Activated CD4-positive, alpha-beta T cell treated with anti-CD3 and anti-CD28 coated beads, Interleukin-2, amount 10 ng/mL, durations not matched to agents 7 days and 5 days (primary cell): ENCODE measurements at places on chromosomes 12 and 14. TPM values are rescaled to one million over a fixed set of nuclear protein-coding genes. Genes with fewer than 3 reads are reported as not detected.

- H3K27ac ChIP-seq: peak overlapping the region; percentile 97
- H3K4me1 ChIP-seq: peaks cover 93% of the 10 kb centered on the region
- H3K27me3 ChIP-seq: no peaks in the 10 kb centered on the region
- H3K4me3 ChIP-seq: peak overlapping the region; percentile 71
Observed at GRCh38 chr14:77040741-77041653, 12.5 kb upstream of the IRF2BPL start.

DNA sequence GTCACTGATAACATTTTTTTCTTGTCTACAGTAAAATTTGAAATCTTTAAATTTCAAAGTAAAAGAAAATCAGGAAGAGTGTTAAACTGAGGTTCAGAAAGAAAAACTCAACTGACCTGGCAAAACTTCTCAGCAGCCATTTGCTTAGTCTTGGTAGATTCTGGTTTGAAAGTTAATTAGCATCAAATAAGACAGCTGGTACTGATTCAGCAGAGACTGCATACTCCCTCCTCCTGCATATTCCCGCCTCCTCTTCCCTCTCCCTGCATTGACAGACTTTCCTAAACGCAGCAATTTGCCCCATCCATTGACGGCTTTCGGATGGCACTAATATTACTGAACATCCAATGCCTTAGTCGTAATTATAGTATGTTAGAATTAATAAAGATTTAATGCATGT, 520.8 kb downstream of the FLRT2 start:
- H3K27ac ChIP-seq: no peak overlapping the region
- DNase-seq: no peak
- H3K4me1 ChIP-seq: no peaks in the 10 kb centered on the region
- H3K27me3 ChIP-seq: no peaks in the 10 kb centered on the region

- no peak overlapping the region for H3K27ac ChIP-seq
- H3K27me3 ChIP-seq: no peaks in the 10 kb centered on the region
- H3K4me3 ChIP-seq: no peak overlapping the region
- no peaks in the 10 kb centered on the region for H3K36me3 ChIP-seq
Observed at GRCh38 chr14:40447017-40447416, 1014.8 kb upstream of the FBXO33 start.

GRCh38 chr12:21528953-21529352, 2.9 kb downstream of the SPX start:
- no peaks in the 10 kb centered on the region for H3K36me3 ChIP-seq
- no peak overlapping the region for H3K4me3 ChIP-seq
- H3K27ac ChIP-seq: no peak overlapping the region

DNA sequence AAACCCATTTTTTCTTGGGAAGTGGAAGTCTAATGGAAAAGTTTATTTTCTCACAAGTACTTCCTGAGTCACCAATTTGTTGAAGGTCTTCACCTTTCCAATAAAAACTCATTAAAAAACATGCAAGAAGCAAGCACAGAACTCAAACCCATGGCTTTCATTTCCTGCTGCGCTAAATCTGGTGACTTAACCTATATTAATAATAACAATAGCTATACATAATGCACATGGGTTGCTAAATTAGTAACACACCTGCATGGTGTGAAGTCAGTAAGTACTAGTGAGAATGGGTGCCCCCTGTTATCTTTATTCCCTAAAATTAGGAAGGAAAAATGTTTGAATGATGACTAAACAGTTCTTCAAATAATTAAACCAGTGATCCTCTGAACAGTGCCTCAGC, 52.3 kb downstream of the PPP2R5C start:
- peaks cover 73% of the 10 kb centered on the region for H3K36me3 ChIP-seq
- no peak for DNase-seq
- H3K27me3 ChIP-seq: no peaks in the 10 kb centered on the region

DNA sequence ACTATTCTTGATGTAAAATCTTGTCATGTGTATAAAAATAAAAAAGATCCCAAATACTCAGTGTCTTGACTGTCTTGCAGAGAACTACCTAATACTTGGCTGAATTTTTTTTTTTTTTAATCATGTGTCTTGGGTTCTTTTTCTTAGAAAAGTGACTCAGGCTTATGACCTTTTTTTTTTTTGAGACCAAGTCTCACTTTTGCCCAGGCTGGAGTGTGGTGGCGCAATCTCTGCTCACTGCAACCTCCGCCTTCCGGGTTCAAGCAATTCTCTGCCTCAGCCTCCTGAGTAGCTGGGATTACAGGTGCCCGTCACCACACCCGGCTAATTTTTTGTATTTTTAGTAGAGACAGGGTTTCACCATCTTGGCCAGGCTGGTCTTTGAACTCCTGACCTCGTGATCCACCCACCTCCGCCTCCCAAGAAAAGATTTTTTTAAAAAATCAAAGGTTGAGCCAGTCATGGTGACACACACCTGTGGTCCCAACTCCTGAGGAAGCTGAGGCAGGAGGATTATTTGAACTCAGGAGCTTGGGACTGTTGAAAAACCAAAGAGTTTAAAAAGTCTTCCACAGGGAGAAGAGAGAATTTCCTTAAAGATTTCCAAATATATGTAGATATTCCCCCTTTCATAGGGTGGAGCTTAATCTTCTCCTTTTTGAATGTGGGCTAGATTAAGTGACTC, 17.7 kb upstream of the TDG start:
- H3K27me3 ChIP-seq: no peaks in the 10 kb centered on the region
- H3K4me3 ChIP-seq: no peak overlapping the region
- peaks cover 85% of the 10 kb centered on the region for H3K36me3 ChIP-seq
- H3K4me1 ChIP-seq: peaks cover 52% of the 10 kb centered on the region
- no peak overlapping the region for H3K27ac ChIP-seq
- no peak for DNase-seq

GRCh38 chr14:64721391-64721791, 17.2 kb downstream of the PLEKHG3 start:
- H3K4me1 ChIP-seq: peaks cover 87% of the 10 kb centered on the region
- H3K27me3 ChIP-seq: no peaks in the 10 kb centered on the region
- no peak overlapping the region for H3K4me3 ChIP-seq
- H3K27ac ChIP-seq: peak overlapping the region; percentile 78
- peaks cover 26% of the 10 kb centered on the region for H3K36me3 ChIP-seq
- no peak for DNase-seq

- H3K27me3 ChIP-seq: no peaks in the 10 kb centered on the region
- H3K27ac ChIP-seq: no peak overlapping the region
- H3K36me3 ChIP-seq: no peaks in the 10 kb centered on the region
- DNase-seq: no peak
- H3K4me3 ChIP-seq: no peak overlapping the region
- no peaks in the 10 kb centered on the region for H3K4me1 ChIP-seq
Observed at GRCh38 chr12:2336409-2336829, 283.6 kb downstream of the CACNA1C start.

DNA sequence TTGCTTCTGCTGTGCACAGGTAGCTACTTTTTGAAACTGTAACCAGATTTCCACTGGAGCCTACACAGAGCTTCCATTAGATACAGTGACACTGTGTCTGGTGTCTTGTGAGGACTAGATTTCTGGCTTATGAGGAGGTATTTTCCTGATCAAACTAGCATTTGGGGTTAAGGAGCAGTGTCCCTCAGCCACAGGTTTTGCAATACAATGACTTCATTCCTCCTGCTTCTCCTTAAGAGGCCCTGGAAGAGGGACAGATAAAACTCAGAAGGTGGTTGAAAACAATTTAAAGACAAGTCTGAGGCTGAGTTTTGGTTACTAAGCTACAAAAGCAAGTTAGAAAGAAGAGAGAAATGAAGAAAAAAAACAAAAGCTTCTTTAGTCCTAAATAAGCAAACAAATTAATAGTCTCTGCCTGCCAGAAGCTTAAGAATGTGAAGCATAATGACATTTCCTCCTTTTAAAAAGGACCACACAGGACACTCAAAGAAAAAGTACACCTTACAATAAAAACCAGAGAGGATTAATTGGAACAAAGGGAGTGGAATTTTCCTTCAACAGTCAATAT, 53.0 kb downstream of the PKP2 start:
- no peaks in the 10 kb centered on the region for H3K27me3 ChIP-seq
- no peak for DNase-seq
- H3K4me1 ChIP-seq: no peaks in the 10 kb centered on the region
- no peak overlapping the region for H3K27ac ChIP-seq
- H3K36me3 ChIP-seq: no peaks in the 10 kb centered on the region

DNA sequence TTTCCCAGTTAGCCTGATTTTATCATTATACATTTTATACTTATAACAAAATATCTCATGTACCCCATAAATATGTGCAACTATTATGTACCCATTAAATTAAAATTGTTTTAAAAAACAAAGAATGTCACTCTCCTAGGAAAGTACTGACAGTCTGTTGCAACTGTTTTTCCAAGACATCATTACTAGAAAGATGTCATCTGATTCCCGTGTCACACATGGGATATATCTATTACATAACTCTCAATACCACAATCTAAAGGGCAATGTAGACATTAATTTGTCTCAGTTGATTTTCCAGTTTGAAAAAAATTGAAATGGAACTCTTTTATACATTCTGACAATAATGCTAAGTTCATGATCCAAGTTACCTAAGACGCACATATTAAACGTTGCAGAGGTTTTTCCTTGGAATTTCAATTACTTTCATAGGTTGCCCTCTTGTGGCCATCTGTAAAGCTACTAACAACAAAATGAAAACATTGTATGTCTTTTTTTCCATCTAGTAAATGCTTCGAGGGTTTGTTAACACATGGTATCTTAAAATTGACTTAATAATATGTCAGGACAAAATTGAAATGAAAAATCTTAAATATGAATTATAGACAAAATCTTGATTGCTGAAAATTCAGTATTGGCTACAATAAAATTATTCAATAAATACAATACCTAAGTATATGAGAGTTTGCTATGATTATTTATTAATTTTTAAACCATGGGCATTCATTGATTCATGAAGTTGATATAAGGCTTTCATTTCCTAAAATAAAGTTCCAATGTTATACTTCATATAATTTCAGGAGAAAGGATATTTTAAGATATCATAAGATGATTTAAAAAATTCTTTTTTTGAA, 131.6 kb downstream of the PPFIA2 start:
- no peak overlapping the region for H3K4me3 ChIP-seq
- no peak overlapping the region for H3K27ac ChIP-seq
- H3K36me3 ChIP-seq: no peaks in the 10 kb centered on the region

DNA sequence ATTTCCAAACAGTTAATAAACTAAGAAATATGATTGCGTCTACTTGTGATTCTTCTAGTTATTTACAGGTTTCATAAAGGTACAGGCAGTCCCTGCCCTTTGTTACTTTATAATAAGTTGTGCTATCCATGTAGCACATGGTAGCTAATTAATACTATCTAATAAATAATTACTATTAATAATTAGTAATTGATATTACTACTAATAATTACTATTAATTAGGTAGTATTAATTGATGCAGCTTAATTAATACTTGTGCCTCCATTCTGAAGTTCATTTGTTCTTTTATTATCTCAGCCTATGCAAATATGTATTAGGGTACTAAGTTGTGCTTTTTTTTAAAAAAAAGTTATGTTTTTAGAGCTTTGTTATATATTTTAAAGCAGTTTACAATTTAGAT, 92.3 kb upstream of the TRHDE start:
- no peaks in the 10 kb centered on the region for H3K4me1 ChIP-seq
- no peak overlapping the region for H3K27ac ChIP-seq

- peaks cover 2% of the 10 kb centered on the region for H3K27me3 ChIP-seq
- no peak for DNase-seq
- H3K4me3 ChIP-seq: no peak overlapping the region
- H3K27ac ChIP-seq: no peak overlapping the region
- no peaks in the 10 kb centered on the region for H3K36me3 ChIP-seq
Observed at GRCh38 chr12:6263931-6264330, 46.6 kb upstream of the PLEKHG6 start.

GRCh38 chr14:90300611-90301047, 31.1 kb downstream of the NRDE2 start:
- H3K27me3 ChIP-seq: no peaks in the 10 kb centered on the region
- H3K4me3 ChIP-seq: no peak overlapping the region
- peaks cover 24% of the 10 kb centered on the region for H3K36me3 ChIP-seq
- peaks cover 9% of the 10 kb centered on the region for H3K4me1 ChIP-seq
- no peak overlapping the region for H3K27ac ChIP-seq

- DNase-seq: no peak
- peaks cover 9% of the 10 kb centered on the region for H3K4me1 ChIP-seq
- H3K27me3 ChIP-seq: peaks cover 4% of the 10 kb centered on the region
- no peak overlapping the region for H3K27ac ChIP-seq
Observed at GRCh38 chr12:54173906-54174471, 14.8 kb downstream of the SMUG1 start.

ANKRD33 gene
- total RNA-seq: not detected

GRCh38 chr14:103428723-103429556, 43.7 kb downstream of the MARK3 start:
- peak overlapping the region; percentile 4 for H3K27ac ChIP-seq
- no peaks in the 10 kb centered on the region for H3K27me3 ChIP-seq
- H3K4me1 ChIP-seq: peaks cover 24% of the 10 kb centered on the region
- peaks cover 19% of the 10 kb centered on the region for H3K36me3 ChIP-seq
- H3K4me3 ChIP-seq: no peak overlapping the region
- no peak for DNase-seq

GRCh38 chr12:88553941-88554658, 26.2 kb downstream of the KITLG start:
- DNase-seq: no peak
- H3K27me3 ChIP-seq: peaks cover 1% of the 10 kb centered on the region
- H3K4me1 ChIP-seq: no peaks in the 10 kb centered on the region
- H3K27ac ChIP-seq: no peak overlapping the region
- H3K4me3 ChIP-seq: no peak overlapping the region
- no peaks in the 10 kb centered on the region for H3K36me3 ChIP-seq

HCAR3 gene
- total RNA-seq: not detected

DNA sequence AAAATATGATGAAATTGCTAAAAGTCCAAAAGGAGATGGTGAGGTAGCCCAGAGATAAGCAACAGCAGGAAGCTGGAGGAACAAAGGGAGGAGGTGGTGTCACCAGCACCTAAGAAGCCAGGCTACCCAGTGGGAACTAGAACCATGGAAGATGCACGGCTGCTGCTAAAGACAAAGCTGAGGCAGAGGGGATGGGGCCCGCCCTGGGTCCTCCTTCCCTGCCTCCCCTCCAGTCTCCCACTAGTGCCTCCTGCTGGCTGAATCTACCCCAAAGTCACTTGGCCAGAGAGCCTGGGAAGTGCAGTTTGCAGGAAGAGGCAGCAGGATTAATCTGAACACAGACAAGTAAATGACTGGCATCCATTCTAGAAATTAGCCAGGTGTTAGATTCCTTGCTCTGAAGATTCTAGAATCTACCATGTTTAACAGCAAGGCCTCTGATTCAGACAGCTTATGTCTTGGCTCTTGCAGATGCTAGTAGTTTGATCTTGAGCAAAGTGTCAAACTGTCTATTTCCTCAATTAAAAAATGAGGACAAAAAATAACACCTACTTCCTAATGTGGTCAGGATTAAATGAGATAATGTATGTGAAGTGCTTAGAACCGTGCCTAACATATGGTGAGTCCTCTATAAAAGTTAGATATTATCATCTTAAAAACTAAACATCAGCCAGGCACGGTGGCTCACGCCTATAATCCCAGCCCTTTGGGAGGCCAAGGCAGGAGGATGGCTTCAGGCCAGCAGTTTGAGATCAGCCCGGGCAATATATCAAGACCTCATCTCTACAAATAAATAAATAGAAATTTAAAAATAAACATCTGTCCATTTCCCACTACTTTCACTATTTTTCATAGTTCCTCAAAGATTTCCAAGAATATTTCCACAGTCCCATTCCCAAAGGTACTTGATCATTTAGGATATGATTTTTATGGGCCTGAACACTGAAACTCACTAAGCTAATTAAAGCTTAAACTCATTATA, 5.8 kb upstream of the LRP10 start:
- H3K4me3 ChIP-seq: no peak overlapping the region
- no peak overlapping the region for H3K27ac ChIP-seq
- DNase-seq: no peak
- peaks cover 7% of the 10 kb centered on the region for H3K36me3 ChIP-seq

- H3K36me3 ChIP-seq: no peaks in the 10 kb centered on the region
- no peaks in the 10 kb centered on the region for H3K4me1 ChIP-seq
- no peak overlapping the region for H3K27ac ChIP-seq
- H3K4me3 ChIP-seq: no peak overlapping the region
- H3K27me3 ChIP-seq: no peaks in the 10 kb centered on the region
Observed at GRCh38 chr12:97939156-97939555, 476.6 kb downstream of the RMST start.
